AG08395 (cell line): ENCODE measurements at places on chromosomes 2 and 18.

- no peak for DNase-seq
Observed at GRCh38 chr2:97970293-97971060, 25.3 kb downstream of the TMEM131 start.

DNA sequence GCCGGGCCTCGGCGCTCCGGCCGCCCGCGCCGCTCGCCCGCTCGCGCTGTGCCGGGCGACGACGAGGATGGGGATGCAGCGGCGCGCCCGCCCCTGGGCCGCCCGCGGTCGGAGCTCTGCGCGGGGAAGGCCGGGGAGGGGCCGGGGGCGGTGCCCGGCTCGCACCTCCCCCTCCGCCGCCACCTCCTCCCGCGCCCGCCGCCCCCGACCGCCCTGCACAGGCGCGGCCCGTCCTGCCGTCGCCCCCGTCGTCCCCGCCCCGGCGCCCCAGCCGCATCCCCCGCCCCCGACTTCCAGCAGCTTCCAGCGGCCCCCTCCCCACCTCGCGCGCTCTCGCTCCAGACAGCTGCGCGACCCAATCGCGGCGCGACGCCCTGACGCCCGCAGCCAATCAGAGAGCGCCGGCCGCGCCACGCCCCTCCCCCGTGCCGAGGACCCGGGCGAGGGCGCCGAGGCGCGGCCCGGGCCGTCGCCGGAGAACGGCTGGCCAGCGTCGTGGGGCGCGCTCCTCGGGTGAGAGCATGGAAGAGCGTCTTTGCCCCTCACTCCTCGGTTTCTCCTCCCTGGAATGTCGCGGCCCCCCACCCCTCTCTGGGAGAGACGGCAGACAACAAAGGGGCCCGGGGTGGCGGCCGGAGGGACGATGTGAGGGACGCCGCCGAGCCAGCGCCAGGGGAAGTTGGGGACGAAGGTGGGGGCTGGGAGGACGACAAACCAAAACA, at the start of gene MBOAT2:
MBOAT2 (minus strand) TSS at position 69 of the 722 bp plus-strand sequence. CDS start 70 bp downstream, outside the sequence.
- peak; percentile 97 for DNase-seq

GRCh38 chr2:14673351-14673875, 40.9 kb downstream of the LRATD1 start:
- peak; percentile 52 for DNase-seq

- no peak for DNase-seq
Observed at GRCh38 chr2:109144721-109145120, 15.7 kb downstream of the SH3RF3 start.

DNA sequence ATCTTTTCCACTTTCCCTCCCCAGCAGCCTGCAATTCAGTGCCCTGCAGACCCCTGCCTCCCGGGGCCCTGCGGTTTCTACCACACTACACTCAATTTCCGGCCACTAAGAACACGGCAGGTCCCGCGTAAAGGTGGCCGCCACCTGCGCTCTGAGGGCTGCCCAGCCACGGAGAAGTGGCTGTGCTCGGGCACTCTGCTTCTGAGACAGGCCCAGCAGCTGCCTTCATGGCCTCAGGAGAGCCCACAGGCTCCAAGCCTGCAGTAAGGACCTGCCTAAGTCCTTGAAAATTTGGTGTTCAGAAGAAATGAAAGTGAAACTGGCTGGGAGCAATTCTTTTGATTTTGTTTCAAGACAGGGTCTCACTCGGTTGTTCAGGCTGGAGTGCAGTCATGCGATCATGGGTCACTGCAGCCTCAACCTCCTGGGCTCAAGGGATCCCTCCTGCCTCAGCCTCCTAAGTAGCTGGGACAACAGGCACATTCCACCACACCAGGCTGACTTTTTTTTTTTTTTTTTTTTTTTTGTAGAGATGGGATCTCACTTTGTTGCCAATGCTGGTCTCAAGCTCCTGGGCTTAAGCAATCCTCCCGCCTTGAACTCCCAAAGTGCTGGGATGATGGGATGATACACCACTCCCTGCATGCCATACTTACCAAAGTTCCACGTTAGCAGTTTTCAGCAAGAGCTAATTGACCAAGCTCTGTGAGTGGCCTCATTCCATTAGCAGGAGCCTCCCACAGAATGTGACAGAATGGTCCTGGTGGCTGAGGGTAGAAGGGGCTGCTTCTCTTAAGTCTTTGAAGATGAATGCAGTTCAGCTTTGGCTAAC, 14.6 kb upstream of the ALPP start:
- DNase-seq, result no peak

DNA sequence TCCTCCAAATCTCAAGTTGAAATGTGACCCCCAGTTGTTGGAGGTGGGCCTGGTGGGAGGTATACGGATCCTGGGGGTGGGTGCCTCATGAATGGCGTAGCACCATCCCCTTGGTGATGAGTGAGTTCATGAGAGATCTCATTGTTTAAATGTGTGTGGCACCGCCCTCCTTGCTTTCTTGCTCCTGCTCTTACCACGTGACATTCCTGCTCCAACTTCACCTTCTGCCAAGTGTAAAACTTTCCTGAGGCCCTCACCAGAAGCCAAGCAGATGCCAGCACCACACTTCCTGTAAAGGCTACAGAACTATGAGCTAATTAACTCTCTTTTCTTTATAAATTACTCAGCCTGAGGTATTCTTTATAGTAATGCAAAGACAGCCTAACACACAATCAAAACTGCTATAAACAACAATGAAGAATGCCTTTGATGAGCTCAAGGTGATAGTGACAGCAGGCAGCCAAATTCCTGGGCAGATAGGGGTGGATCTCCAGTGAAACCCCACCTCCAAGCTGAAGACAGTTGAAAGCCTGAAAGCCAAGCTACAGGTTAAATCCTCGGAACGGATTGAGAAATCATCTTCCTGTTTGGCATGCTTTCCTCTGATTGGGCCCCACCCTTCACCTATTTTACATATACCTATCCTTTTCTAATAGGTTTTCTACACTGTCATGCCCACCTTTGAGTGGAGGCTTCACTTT, 26.9 kb downstream of the MCEE start:
- no peak for DNase-seq

- no peak for DNase-seq
Observed at GRCh38 chr2:180312542-180312941, 305.4 kb upstream of the CWC22 start.

DNA sequence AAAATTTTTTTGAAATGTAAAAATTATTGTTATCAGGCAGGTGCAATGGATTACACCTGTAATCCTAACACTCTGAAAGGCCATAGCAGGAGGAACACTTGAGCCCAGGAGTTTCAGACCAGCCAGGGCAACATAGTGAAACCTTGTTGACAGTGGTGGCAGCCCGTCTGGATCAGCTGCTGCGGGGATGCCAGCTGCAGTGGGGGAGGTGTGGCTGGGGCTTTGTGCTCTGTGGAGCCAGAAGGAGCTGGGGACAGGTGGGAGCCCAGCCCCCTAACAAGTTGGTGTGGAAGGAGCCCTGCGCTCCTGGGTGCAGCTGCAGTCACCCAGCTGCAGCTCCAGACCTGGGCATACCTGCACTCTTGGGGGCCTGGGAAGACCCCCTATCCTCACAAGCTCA, 182.4 kb upstream of the MC4R start:
- no peak for DNase-seq

DNA sequence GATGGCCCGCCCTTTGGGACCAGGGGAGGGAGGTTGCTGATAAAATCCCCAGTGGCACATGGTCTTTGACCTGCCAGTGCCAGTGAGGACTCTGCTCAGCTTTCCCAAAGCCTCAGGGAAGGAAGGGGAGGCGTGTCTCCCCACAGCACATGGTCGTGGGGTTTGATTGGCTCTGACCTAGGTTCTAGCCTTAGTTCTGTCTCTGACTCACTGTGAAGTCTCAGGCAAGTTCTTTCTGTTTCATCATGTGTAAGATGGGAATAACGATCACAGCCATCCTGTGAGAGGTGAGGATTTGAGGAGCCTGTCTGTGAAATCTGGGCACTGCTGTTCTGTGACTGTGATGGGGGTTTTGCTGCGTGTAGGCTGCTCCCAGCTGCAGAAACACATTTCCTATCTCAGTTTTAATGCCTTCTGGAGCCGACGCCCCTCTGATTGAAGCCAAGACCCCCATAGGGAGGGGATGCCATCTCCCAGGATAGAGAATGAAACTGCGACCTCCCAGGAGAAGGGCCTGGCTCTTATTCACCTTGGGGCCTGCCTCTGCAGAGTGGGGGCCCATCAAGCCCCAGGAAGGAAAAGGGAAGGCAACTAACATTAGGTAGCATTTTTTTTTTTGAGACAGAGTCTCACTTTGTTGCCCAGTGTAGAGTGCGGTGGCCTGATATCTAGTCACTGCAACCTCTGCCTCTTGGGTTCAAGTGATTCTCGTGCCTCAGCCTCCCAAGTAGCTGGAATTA, 84.0 kb downstream of the DDX1 start:
- DNase-seq, result peak; percentile 27

DNA sequence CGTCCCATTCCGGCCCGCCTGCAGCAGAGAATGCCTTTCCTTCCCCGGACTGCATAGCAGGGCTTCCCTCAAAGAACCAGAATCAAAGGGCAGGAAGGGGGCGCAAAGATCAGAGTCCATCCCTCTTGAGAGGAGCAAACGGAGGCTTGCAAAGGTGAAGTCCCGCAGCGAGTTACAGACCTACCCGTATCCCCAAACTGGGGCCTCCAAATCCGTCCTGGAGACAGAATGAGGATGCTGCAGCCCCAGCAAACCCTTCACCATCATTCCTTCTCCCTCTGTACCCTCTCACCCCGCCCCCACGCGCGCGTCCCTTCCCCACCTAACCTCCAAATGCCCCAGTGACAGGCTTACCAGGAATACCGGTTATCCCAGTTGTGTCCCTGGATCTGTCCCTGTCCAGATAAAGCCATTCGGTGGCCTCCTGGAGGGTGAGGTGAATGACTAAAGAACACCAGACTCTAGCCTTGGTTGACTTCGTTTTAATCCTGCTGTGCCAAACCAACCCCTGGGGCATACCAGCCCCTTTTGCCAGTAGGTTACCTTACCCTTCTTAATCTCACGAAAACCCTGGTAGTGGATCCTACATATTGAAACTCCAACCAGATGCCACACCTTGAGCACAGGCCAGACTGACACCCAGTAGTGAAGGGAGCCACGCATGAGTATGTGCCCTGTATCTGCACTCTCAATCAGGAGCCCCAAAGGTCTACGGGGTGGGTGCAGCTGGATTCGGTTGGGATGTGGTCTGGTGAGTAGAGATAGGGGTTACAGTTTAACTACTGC, 961 bp upstream of the SLC40A1 start:
- DNase-seq, result peak; percentile 16

DNA sequence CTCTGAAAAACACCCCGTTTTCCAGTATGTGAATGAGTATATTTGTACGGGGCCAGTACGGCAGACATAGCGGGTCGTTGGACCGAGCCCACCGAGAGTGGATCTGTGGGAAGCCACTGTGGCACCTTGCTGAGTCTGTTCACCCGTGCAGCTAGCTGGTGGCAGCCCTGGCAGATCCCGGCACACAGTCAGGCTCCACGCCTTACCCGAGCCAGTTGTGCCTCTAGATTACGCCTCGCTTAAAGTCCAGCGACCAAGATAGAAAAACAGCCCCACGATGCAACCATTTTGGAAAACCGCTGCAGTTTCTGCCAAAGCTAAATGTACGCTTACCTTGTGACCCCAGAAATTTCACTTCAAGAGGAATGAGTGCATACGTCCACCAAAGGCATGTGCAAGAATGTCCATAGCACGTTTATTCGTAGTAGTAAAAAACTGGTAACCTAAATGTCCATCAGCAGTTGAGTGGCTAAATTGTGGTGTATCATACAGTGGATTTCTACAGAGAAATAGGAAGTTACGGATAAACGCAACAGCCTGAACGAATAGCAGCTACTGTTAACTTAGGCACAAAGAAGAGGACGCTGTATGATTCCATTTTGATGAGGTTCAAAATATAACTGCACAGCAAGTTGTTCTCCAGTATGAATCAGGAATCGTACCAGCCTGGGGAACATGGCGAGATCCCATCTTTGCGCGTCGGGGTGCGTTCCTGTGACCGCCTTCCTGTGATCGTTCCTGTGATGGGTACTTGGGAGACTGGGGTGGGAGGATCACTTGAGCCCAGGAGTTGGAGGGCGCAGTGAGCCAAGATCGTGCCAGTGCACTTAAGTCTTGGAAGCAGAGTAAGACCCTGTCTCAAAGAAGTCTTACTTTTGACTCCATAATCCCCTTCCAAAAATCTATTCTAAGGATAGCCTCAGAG, 688 bp upstream of the WDR33 start:
- peak; percentile 19 for DNase-seq

DNA sequence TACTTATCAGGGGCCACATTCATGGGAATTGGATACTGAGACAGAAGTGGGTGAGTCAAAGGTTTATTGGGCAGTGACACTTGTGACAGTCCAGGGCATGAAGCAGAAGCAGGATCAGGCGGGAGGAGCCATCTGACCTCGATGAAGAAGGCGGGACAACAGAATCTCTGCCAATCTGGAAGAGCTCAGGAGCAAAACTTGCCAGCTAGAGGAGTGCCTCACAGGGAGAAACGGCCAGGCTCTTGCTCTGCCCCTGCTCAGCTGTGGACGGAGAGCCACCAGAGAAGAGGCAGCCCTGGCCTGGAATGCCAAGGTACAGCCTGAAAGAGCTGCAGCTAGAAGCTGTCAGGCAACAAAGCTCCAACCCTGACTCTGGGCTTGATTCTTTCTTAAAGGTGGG, 16.9 kb downstream of the DAW1 start:
- DNase-seq, result peak; percentile 20

DNA sequence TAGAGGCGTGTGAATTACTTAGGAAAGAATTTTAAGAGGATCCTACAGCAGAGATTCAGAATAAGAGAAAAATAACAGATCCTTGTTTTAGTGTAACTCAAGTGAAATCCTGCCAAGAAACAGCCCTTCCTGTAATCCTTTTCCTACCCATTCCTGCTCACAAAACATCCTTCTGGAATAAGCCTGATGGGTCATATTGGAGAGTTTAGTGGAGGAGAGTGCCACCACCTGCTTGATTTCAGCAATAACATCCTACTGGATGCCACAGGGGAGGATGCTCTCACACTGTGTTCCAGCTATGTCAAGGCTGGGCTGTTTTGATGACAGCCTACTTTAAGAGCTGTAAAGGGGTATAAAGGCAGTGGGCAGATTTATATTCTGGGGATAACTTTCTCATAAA, 54.8 kb upstream of the CCDC178 start:
- no peak for DNase-seq

GRCh38 chr2:29164091-29164846, 49.1 kb downstream of the CLIP4 start:
- no peak for DNase-seq

DNA sequence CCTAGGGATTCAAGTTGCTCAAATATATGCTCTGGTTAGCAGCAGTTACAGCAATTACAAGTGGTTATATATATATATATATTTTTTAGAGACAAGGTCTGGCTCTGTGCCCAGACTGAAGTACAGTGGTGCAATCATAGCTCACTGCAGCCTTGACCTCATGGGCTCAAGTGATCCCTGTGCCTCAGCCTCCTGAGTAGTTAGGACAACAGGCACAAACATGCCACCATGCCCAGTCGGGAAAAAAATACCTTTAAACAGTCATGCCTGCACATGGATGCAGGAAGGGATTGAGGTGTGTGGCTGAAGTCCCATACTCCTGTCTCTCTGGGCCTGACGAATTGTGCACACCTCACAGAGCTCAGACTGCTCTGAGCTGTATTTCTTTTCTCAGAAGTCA, 19.6 kb upstream of the DNAH7 start:
- no peak for DNase-seq

DNA sequence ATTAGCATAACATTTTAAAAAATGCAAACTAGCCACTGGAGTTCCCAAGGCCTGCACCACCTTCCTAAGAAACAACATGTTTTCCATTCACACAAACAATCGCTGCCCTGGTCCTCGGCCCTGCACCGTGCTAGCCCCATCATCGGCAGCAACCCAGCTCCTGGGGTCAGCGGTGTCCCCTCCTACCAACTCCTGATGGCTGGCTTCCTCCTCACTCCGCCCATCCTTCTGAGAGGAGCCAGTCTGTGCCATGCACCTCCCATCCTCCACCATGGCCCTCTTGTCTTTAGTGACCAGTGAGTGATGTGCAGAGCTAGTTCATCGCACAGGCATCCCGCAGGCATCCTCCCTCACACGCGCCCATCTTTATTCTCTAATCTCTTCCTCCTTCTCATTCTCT, 81.9 kb downstream of the LONRF2 start:
- DNase-seq, result no peak
